ENCODE measurements at places on chromosomes 1 and 21. TPM values are rescaled to one million over a fixed set of nuclear protein-coding genes. Genes with fewer than 3 reads are reported as not detected.

The FCRL5 gene
- not detected for total RNA-seq

The CLIC6 gene
- total RNA-seq: not detected

The SLC27A3 gene
- total RNA-seq: 30.0 TPM

The OR2T33 gene
- not detected for total RNA-seq

The PDPN gene
- total RNA-seq: 65.0 TPM

The ZSWIM5 gene
- total RNA-seq: 6.5 TPM

The EEIG2 gene
- 3.0 TPM for total RNA-seq

The FNDC10 gene
- 1.4 TPM for total RNA-seq

The GABPB2 gene
- total RNA-seq: 6.3 TPM

The TMEM81 gene
- total RNA-seq: 1.2 TPM

DNA sequence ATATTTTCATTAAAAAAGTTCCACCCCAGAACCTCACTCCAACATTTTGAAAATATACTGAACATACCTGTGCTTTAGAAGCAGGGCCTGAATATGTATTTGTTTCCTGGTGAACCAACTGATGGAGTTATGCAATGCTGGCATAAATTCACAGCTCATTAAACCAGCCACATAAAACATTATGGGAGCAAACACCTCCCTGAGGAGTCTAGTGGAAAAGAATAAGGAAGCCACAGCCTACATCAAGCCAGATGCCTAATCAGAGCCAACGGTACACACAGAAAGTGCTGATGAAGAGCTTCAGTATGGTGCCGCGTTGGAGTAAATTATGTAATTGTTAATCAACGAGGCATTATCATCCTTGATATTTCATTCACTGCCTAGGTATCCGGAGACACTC, 199.5 kb downstream of the AJAP1 start:
- no peak for DNase-seq

- no peak for DNase-seq
Measured at GRCh38 chr1:164772635-164773034, 213.7 kb downstream of the PBX1 start.

GRCh38 chr1:33867684-33868083, 3.8 kb downstream of the HMGB4 start:
- no peak for DNase-seq

GRCh38 chr1:225877580-225877979, 4.6 kb downstream of the TMEM63A start:
- DNase-seq: peak; percentile 73

GRCh38 chr1:98692482-98692881, 31.0 kb downstream of the SNX7 start:
- no peak for DNase-seq

GRCh38 chr1:158330391-158331105, 783 bp downstream of the CD1B start:
- DNase-seq: no peak

DNA sequence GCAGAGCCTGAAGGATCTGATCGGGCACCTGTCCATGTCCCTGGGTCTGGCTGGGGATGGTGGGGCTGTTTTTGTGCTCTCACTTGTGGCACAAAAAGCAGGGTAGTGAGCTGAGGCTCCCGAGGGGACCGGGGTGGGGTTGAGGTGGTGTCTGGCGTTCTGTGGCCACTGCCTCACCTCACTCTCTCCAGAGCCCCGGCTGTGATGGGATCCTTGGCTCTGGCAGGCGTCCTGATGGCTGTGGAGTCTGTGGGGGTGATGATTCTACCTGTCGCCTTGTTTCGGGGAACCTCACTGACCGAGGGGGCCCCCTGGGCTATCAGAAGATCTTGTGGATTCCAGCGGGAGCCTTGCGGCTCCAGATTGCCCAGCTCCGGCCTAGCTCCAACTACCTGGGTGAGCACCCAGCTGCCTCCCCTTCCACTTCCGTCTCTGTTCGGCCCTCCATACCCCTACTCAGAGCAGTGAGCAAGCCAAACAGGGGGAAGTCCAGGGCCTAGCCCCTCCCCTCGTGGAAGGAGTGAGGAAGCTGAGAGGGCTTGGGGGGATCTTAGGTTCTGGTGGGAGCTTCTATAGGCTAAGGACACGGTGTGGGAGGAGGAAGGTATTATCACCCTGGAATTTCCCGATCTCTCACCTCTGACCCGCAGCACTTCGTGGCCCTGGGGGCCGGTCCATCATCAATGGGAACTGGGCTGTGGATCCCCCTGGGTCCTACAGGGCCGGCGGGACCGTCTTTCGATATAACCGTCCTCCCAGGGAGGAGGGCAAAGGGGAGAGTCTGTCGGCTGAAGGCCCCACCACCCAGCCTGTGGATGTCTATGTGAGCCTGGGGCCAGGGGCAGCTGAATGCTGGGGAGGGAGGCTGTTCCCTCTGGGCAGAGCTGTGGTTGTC, 7.0 kb downstream of the ADAMTSL4 start:
- no peak for DNase-seq

DNA sequence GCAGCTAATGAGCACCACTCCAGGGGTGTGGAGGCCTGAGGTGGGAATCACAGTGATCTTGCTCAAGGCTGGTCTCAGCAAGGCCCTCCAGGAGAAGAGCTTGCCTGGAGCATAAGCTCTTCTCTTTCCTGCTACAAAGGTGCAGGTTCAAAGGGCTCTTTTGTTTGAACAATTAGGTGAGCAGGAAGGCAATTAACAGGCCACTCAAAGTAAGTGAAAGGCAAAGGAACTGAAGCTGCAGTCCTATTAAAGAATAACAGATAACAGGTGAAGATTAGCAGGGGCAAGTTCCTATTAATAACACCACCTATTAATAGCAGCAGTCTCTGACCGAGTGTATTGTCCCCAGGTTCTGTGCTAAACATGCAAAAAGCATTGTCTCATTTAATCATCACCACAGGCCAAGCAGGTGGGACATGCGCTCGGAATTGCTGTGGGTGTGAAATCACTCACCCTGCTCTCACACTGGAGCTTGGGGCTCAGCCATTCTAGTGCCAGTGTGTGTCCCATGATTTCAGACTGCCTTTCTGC, 113.8 kb downstream of the RHOU start:
- DNase-seq: no peak

DNA sequence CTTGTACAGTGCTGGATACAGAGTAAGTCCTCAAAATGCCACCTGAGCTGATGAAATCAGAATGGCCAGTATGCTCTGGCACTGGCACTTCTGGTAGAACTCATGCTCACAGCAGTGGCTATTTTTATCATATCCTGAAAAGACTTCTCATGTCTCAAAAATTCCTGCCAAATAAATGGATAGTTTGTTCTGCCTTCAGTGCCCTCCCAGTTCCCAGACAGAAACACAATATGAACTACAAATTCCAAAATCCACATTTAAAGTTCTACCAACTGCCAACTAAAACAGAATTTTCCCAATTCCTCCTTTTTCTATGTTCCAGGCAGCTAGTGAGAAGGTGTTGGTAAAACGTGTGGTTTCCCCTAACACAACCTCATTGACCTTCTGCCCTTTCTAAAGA, 51.4 kb upstream of the RGS1 start:
- peak; percentile 49 for DNase-seq

DNA sequence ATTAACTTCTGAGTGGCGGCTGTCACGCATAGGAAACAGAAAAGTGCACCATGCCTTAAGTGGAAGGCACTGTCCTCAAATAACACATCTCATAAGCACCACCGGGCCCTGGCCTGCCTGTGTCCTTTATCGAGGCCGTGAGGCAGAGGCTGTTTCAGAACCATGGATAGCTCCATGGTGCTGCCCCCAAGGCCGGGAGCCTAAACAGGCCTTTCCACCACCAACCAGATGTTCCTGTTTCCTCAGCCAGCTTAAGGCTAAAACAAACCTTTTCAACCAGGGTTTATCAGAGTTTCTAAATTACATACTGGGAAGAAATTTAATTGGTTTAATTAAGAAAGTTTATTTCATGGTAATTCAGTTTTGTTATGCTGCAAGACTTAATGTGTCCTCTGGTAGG, 114.4 kb downstream of the DMRTA2 start:
- peak; percentile 53 for DNase-seq

DNA sequence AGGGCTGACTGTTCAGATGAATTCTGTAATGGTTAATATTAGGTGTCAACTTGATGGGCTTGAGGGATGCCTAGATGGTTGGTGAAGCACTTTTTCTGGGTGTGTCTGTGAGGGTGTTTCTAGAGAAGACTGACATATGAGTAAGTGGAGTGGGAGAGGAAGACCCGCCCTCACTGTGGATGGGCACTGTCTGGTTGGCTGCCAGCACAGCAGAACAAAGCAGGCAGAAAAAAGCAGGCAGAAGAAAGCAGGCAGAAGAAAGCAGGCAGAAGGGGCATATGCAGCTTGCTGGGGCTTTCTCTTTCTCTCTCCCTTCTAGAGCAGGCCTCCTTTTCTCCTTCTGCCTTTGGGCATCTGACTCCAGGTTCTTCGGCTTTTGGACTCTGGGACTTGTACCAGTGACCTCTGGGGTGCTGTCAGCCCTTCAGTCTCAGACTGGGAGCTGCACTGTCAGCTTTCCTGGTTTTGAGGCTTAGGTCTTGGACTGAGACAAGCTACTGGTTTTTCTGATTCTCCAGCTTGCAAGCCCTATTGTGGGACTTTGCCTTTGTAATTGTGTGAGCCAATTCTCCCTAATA, 42.9 kb upstream of the CD2 start:
- no peak for DNase-seq

GRCh38 chr1:55472784-55473183, 257.6 kb upstream of the USP24 start:
- peak; percentile 41 for DNase-seq

DNA sequence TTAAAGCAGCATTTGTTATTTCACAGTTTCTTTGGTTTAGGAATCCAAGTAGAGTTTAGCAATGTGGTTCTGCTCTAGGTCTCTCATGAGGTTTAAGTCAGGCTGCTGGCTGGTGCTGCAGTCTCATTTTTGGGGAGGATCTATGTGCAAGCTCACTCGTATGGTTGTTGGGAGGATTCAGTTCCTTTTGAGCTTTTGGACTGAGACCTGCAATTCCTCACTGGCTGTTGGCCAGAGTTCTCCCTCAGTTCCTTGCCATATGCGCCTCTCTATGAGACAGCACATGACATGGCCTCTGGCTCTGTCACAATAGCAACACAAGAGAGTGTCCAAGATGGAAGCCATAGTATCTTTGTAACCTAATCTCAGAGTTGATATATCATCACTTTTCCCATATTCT, 91.0 kb downstream of the OLFML2B start:
- DNase-seq: no peak

DNA sequence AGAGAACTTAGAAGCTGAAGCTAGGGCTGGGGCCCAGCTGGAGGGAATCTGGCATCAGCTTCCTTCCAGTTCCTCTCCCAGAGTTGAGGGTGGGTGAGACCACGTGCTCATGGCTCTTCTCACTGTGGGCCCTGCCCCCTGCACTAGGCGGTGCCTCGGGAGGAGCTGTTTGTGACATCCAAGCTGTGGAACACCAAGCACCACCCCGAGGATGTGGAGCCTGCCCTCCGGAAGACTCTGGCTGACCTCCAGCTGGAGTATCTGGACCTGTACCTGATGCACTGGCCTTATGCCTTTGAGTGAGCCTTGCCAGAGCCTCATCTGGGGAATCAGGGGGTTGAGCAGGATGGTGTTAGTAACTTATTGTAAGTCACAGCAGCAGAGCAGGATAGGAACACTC, 16.1 kb downstream of the AKR1A1 start:
- peak; percentile 69 for DNase-seq

DNA sequence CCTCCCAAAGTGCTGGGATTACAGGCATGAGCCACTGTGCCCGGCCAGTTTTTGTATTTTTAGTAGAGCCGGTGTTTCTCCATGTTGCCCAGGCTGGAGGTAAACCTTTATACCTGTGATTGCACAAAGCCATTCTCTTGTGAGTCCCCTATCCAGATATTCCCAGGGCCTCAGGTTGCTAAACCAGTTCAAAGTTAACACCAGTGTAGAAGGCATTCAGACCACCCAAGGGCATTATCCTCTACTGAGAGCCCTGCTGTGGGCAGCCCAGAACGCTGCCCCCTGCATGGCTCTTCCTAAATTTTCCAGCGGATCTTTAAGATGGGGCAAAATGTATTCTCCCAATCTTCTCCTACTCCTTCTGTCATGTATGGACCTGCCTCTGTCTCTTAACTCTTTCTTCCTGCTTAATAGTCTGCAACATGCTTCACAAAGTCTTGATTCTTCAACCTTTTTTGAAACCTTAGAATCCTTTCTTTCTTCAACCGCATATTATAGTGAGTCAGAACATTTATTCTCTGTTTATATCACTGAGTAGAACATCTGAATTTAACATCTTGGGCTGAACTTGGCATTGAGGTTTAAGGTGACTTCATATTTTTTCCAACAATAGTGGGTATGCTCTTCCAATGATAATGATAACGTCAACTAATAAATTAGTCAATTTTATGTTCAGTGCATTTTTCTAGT, 36.0 kb downstream of the UBE4B start:
- no peak for DNase-seq

DNA sequence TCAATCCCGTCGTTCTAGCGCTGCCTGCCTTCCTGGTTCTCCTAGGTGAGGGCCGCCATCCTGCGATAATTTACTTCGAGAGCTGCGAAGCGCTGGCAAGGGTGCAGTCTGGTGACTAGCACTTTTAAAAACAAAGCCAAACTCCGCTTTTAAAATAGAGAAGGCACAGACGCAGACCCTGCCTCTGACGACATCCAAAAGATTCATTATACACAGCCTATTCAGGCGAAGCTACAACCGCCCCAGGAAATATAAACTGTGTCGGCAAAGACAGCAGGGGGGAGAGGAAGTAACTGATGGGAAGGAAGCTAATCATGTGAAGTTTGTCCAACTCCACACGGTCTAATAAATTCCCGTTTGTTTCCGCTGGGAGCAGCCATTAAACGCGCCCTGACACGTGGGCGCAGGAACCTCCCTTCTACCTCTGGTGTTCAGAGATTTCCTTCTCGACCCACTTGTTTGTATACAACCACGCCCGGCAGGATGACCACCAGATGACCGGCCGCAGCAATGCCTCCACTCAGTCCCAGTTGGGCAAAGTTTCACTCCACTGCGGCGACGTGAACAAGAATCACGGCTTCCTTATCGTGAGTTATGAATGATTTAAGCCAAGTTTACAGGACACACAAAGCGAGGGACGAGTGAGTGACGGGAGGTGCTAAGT, 1.3 kb downstream of the GNG12 start:
- peak; percentile 86 for DNase-seq

Data from dermis blood vessel endothelial cell (primary cell).